NCI-H510A treated with DMSO at 0.1 percent for 48 hours (cell line): ENCODE measurements at places on chromosomes 1 and 21.

GRCh38 chr1:225592362-225593025 lies 60.4 kb downstream of the ENAH start:
- DNase-seq = no peak

- DNase-seq = peak; percentile 57
Observed at GRCh38 chr1:202135221-202135721, 9.3 kb downstream of the ARL8A start.

DNA sequence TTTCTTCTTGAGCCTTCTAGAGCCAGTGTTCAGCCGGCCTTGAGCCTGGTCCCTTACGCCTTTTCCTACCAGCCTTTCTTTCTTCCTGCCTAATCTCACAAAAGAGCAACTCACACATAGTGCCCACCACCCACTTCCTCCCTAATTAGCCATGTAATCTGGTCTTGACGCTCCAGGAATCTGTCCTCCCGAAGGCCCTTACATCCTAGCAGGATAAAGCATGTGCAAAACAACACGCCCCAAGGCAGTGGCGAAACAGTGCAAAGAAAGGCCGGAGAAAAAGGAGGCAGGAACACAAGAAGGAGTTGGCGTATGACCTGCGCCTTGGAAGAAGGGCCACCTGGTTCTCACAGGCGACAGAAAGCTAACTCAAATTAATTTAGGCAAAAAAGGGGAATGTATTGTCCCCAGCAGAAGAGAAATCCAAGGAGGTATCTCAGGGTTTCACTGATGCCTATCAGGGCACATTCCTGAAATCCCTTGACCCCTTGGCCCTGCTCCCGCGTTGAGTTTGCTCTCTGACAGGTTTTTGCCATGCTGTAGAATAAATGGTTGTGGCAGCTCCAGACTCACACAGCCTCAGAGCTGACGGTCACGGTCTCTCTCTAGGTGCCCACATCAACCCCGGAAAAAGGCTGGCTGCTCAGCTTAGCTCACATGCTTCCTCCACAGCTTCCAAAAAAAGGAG lies 79.0 kb downstream of the ZNF281 start:
- no peak for DNase-seq

DNA sequence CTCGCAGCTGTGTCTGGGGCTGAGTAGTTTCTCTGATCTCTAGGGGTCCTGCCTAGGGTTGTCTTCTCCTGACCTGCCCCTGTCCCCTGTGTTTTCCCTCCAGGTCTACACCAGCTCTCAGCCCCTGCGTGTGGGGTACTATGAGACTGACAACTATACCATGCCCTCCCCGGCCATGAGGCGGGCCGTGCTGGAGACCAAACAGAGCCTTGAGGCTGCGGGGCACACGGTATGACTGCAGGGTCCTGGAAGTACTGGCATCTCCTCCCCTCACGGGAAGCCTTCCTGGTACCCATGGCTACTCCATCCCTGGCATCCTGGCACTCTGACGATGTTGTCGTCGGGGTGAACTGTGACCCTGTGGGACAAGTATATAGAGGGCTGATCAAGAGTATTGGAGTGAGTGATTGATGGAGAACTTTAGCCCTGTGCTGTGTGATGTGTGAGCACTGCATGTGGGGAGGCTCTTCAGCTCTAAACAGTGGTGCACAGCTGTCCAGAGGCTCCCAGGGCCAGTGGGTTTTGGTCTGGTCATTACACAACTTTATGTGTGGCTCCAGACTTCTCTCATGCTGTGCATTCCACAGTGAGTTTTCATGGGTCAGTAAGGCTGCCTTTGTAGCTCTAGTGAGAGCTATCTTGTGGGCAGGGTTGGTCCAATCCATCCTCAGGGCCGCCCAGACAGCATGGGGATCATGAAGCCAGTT lies 14.4 kb downstream of the FAAH start:
- no peak for DNase-seq

DNA sequence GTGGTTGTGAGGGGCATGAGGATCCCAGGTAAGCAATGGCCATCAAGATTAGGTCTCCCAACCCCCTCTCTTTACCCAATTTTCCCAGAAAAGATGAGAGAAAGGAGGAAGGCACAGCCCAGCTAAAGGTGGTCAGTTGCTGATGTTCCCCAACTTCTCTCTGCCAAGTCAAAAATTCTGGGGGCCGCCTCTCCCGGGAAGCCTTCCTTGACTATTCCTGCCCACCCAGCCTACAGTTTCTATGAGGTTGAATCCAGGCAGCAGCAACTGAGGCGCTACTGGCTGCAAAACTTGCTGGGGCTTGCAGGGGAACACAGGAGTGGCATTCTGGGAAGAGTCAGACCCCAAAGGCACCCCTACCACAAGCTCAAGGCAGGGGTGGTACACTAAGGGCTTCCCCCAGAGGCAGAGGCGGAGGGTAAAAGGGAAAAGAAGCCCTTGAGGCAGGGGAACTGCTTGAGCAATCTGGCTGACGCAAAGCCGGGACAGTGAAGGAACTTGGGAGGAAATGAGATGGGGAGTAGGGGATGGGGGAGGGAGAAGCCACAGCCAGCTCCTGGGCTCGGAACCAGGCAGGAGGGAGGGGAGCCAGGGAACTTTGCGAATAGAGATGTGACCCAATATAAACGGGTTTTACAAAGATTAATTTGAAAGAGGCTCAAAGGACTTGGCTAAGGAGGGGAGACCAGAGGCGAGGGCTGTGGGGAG lies 31.2 kb downstream of the SDC3 start:
- DNase-seq = no peak

DNA sequence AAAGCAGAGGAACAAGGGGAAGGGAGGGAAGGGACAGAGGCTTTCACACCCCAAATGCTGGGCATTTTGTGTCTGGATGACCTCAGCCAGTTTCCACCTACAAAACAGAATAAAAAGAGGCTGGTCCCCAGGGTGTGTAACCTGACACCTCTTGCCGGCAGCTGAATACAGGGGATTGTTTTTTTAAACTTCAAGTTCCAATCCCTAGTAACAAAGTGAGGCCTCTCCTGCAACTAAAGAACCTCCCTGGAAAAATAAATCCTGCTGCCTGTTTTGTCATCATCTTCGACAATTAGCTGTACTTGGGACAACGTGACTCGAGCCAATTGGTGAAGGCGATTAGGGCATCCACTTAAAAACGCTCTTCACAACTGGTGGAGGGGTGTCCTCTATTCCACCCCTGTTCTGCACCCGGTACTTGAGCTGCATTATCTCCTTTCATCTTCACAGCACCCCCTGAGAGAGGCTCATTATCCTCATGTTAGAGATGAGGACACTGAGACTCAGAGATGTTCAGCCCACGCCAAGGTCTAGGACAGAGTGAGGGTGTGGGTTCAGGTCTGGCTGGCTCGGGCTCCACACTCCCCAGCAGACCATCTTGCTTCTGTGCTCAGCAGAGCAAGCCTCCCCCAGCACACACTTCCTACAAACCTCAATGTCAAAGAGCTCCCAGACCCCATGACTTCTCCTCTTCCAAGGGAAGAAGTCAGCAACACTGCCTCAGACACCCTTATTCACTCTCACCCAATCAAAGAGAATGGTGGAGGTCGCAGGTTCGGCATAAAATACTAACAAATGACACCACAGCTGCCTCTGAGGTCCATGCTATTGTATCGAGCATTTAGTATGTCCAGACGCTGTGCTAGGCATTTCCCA lies 15.2 kb downstream of the ITPKB start:
- DNase-seq = peak; percentile 88

DNA sequence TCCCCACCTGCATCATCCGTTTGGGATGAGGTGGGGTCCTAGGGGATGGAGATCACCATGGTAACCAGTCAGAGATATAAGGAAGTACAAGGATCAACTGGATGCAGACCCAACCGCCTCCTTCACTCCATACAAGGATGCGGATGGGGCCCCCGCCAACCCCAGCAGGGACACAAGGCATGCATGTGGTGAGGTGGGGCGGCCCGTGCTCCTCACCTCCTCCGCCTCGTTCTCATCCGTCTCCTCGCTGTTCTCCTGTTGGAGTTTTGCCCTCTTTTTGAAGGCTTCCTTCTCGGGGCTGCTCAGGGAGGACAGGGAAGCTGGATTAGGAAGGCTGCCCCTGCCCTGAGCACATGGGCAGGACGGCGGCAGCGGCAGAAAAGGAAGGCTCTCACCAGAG lies 23.8 kb downstream of the KIF21B start:
- no peak for DNase-seq
